ENCODE measurements at places on chromosomes 1 and 21.

DNA sequence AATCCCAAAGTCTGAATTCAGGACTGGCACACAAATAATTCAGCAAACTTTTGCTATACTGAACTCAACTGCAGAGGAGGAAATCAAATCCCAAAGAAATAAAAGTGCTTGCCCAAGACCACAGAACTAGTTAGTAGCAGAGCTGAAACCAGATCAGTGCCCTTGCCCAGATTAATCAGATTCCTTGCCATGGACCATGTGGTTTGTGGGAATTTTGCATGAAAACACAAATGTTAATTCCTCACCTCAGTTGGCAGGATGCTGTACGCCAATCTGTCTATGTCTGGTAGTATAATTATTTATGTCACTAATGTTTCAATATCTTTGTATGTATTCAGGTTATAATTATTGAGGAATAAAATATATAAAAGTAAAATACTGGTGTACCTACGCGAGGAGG, 173.8 kb downstream of the DAB1 start:
- no peak for DNase-seq

GRCh38 chr21:42225571-42226155, 6.7 kb downstream of the ABCG1 start:
- DNase-seq: no peak

- DNase-seq: no peak
Measured at GRCh38 chr1:6177681-6178380, 2.3 kb downstream of the CHD5 start.

DNA sequence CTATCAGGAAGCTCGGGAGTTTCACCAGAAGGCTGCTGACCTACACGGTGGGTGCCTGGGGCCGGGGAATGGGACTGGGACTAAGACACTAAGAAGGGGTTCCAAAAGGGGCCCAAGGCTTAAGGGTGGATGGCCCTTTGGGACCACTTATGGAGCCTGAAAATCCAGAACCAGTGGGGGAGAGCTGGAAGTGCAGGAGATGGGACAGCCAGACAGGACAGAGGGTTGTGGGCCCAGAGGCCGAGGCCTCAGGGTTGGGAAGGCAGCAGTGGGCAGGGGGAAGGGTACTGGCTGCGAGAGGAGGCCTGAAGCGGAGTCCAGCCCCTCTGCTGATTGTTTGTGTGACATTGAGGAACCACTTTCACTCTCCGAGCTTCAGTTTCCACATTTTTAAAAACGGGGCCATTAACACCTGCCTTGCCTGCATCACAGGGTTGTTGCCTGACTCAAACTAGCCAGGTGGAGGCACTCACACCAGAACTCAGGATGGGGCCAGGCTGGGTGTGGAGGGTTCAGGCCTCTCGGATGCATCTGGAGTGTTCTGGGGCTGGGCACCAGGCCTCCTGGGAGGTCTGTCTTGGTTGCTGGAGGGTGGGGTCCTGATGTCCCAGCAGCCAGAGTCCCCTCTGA, 3.0 kb downstream of the TTC24 start:
- DNase-seq: no peak

DNA sequence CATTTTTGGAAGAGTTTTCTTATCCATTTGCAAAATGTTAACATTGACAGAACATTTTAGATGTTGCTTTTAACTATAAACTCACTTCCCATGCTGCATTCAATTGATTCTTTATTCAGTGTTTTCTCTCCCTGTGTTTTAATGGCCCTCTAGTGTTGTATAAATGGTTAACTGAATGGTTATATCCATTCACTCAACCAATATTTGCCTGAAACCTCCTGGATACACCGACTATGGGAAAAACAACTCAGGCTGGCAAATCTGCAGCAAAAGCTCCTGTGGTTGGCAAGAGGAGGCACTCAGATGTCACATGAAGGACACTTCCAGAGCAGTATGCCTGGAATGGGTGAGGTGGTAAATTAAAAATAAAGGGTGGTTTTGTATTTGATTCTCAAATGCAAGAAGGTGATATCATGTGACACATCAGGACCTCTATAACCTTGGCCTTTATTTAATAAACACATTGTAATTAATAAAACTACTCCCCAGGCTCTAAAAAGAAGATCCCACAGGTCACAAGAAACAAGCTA, 107.6 kb downstream of the BCAR3 start:
- no peak for DNase-seq

DNA sequence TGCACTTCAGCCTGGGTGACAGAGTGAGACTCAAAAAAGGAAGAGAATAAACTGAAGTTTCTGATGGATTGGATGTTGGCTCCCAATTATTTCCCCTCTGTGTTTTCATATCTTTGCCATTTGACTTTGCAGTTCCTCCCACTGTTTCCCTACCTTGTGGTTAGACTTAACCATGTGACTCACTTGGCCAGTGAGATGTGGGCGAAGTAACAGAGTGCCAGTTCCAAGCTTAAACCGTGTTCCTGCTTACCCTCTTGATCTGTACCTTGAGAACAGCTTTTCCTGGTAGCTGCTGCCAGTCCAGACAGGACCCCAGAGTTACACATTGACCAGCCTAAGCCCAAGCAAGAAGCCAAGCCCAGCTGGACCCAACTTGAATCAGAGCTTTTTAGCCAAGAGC, 323.4 kb downstream of the LTN1 start:
- no peak for DNase-seq

GRCh38 chr1:205926213-205926612, 17.0 kb downstream of the SLC26A9 start:
- DNase-seq: no peak

- DNase-seq: no peak
Measured at GRCh38 chr1:14759843-14760242, 161.4 kb downstream of the KAZN start.

GRCh38 chr21:33245289-33245918, 15.7 kb downstream of the IFNAR2 start:
- no peak for DNase-seq
